ENCODE measurements at places on chromosomes 7 and 10. TPM values are rescaled to one million over a fixed set of nuclear protein-coding genes. Genes with fewer than 3 reads are reported as not detected.

- DNase-seq: no peak
Measured at GRCh38 chr10:4834898-4835405, 8.9 kb downstream of the AKR1E2 start.

DNA sequence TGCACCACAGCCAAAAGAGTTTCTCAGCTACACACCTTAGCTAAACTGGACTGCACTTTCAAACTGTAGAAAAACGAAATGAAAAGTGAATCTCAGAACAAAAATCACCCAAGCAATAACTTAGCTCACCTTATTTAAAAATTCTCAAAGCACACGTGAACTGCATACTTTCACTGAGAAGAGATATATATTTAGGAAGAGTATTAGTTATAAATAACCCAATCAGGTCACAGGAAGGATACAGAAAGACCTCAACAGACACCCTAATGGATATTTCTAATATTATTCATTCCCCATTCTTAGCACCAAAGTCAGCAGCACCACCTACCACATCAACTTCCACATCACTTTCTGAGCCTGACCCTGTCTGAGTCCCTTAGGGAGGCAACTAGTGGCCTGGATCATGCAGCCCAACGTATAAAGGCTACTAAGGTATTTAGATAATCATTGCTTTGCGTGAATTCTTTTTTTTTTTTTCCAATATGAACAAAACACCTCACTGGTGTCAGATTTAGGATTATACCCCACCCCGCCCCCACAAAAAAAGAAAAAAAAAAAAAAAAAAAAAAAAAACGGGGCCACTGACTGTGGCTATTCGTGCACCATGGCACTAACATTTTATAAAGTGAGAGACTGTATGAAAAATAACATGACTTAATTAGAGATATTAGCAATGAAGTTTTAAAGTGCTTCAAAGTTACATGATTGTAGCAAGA is 2.6 kb downstream of the ABI1 start:
- no peak for DNase-seq

- no peak for DNase-seq
Measured at GRCh38 chr10:72852508-72852907, 41.0 kb upstream of the OIT3 start.

DNA sequence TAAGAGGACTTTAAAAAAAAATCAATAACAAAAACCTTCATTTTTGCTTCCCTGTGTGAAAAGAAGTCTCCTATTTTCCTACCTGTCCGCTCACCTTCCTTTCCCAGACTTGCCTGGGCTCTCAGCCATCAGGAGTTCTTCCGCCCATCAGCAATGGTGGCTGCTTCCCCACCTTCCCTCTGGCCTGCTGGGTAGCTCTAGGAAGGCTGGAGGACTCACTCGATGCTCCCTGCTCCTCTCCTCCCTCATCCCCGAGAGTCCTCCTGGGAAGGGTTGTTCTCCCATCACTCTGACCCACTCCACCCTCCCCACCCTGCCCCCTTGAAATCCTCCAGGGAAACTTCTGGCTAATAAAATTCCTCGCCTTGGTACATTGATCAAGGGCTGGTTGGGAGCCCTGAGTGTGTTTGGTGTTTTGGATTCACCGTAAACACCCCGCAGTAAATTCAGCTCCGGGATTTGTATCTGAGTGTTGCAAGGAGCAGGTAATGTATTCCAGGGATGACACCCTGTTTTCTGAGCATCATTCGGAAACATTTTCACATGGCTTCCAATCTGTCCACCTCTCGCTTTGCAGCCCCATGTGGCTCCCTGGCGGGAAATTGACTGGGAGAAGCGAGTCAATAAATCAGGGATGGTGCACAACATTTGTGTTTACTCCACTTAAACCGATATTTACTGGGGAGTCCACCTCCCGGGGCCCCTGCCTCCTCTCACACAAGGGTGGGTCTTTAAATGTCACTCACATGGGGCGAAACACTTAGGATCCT is 126.4 kb upstream of the SDK1 start:
- no peak for DNase-seq

GRCh38 chr7:99095698-99096097 is 48.2 kb downstream of the SMURF1 start:
- DNase-seq: no peak

Gene TMEM196
- total RNA-seq: not detected

Gene TFAM
- total RNA-seq: 26.8 TPM
